SK-N-MC (cell line): ENCODE measurements at places on chromosomes 11 and 22.

DNA sequence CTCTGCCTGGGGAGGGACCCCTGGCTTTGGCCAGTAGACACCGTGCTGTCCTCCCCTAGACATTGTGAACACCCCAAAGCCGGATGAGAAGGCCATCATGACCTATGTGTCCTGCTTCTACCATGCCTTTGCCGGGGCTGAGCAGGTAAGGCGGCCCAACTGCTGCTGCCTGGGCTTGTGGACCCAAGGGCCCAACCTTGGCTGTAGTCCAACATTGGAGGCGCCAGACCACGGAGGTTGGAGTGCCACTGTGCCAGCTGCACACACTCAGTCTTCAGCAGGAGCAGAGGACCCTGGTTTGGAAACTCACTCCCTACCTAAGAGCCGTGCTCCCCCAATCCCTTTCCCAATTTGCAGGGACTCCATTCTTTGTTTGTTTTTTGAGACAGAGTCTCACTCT is 9.4 kb downstream of the ACTN3 start:
- no peak for DNase-seq

DNA sequence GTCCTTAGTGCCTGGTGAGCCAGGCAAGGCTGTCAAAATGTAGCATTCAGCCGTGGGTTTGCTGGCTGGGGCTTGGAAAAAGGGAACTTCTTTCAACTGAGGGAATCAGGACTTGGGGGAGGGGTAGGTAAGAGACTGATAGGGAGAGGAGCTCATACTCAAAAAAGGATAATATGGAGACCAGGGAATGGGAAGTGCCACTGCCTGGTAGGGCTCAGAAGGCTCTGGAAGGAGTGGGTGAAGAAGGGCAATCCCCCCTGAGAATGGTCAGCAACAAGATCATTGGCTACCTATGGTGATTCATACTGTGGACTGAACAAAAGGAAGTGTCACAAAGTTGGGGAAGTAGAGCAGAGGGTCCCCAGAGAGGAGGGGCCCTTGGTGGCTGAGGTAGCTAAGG is 1.9 kb downstream of the CNGA4 start:
- DNase-seq, result no peak

DNA sequence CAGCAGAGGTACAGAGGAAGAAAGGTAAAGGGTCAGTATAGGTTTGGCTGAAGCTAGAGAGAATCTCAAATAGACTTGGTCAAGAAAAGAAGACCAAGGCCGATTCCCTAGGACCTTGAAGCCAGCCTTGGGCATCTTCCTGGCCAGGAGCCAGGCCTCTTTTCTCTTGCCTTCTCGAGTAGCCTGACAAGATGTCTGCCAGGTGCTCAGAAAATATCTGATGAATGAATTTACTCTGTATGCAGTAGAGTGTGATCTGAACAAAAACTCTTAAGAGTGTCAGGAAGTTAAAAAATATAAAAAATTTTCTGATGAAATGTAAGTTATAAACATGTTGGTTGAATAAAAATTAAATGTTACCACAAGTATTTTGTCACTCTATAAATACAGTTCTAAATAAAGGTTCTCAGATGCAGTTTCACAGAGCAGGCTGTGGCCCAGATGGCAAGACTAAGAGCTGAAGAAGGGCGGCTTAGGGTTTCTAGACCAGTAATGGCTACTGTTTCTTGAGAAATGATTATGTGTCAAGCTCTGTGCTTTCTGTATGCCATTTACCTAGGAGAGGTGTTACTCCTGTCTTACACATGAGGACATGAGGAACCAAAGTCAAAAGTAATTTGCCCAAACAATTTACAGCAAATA is 98.1 kb downstream of the ATXN10 start:
- no peak for DNase-seq

DNA sequence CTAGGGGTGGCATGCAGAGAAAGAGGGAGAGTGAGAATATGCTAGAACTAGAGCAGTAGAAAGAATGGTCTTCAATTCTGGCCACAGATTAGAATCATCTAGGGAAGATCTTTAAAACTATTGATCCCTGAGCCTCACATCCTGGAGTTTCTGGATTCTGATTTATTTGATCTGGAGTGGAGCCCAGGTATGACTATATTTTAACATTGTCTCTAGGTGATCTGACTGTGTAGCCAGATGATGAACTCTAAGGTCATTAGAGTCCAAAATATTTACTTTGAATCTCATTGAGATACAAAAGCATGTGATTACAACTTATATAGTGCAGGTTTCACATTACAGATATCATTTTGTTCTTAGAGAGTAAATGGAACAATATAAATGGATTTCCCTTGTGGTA is 79.7 kb downstream of the FDX1 start:
- DNase-seq, result no peak

DNA sequence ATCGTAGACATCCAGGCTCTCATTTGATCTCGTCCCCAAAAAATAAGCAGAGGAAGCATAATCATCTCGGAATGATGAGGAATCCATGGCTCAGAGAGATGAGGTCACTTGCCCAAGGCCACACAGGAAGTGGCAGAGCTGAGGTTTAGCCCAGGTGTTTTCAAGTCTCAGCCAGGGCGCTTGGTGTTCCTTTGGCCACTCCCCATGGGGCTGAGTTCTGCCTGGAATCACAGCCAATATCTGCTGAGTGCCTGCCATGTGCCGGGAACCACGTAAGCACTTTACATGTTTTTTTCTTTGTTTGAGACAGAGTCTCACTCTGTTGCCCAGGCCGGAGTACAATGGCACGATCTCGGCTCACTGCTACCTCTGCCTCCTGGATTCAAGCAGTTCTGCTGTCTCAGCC is 29.5 kb upstream of the MYH9 start:
- no peak for DNase-seq

- DNase-seq, result no peak
These were observed 1.1 kb downstream of the TAF1D start for GRCh38 chr11:93740031-93740729.

GRCh38 chr11:80559942-80560341 is 1119.1 kb upstream of the TENM4 start:
- no peak for DNase-seq

DNA sequence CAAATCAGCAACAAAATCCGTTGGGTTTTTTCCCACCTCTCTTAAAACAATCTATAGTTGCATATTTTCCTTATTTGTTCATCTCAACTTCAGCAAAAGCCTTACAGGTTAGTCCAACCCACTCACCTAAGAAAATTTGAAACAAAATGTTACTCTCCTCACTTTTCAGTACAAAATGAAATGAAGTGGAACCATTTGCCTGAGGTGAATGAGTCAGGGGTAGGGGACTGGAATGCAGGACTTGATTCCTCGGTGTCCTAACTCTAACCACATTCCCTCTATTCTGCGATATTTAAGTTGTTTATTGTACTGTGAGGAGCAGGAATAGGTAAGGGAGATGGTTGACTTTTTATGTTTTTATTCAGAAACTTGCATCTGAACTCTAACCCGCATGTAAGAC is 16.4 kb downstream of the ATP5MG start:
- no peak for DNase-seq

DNA sequence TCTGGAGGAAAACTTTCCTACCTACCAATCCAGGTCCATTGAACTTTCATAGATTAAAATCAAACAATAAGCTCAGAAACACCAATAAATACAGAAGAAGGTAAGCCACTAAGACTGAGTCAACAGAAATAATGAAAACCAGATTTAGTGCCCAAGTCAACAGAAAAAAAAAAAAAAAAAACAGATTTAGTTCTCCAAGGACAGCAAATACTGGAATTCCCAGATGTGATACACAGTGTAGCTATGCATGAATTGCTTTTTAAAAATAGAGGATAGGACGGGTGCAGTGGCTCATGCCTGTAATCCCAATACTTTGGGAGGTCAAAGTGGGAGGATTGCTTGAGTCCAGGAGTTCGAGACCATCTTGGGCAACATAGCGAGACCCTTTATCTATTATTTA is 15.7 kb downstream of the DMC1 start:
- no peak for DNase-seq

DNA sequence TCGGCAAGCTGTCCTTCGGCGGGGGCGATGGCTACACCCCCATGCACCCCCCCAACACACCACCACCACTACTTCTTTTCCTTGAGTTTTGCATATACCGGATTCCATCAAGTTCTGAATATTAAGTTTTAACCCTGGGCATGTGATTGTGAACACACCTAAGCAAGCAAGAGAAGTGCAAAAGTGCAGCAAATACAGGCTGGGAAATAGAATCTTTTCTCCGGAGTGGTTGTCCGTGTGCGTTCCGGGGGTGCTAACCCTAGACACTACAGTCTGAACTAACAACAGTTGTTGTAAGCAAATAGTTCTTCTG is 574 bp downstream of the PRSS23 start:
- no peak for DNase-seq

GRCh38 chr22:44524806-44525205 is 26.8 kb upstream of the RTL6 start:
- no peak for DNase-seq

DNA sequence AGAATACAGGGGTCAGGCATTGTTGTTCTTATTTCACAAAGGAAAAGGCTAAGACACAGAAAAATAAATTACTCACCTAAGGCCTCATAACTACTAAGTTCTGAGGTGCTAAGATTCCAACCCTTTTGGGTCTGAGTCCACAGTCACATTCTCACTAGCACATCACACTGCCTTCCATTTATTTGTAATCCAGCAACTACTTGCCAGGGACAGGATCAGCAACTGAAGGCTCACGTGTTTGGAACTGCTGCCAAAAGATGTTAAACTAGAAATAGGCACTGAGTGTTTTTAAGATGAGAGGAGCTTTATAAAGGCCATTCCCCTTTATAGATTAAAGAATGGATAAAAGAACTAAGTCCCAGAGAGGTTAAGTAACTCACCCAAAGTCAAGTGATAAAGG is 58.0 kb downstream of the CADM1 start:
- DNase-seq, result no peak

- DNase-seq, result no peak
These were observed 160.7 kb downstream of the BUD13 start for GRCh38 chr11:116611998-116612620.

- no peak for DNase-seq
These were observed 1630.1 kb upstream of the TENM4 start for GRCh38 chr11:81070948-81071347.

DNA sequence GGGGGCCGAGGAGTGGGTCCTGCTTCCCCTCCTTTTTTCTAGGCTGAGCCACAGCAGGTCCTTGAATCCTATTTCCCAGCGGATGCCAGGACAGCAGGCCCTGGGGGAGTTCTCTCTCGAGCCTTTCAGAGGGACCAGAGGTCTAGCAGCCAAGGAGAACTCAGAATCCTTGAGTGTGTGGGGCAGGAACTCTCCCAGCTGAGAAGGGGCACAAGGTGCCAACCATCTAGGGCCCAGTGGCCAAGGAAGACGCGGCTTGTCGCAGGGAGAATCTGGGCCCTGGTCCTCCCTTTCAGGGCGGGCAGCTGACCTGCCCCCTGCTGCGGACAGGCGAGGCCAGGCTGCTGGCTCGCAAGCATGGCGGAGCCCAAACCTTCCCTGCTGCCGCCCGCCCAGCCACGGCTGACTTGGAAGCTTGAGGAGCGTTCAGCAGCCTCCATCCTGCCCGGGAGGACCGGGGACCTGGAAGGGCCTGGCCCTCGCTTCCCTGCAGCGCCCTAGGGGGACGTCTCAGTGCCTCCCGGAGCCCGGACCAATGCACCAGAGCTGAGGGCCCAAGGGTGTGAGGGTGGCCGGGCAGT is 972 bp upstream of the TSSC4 start:
- DNase-seq, result no peak

- no peak for DNase-seq
These were observed 29.8 kb upstream of the MSANTD2 start for GRCh38 chr11:124829986-124830385.

- DNase-seq, result no peak
These were observed 19.2 kb upstream of the CSF2RB start for GRCh38 chr22:36894266-36894665.

GRCh38 chr11:14907411-14908213 is 15.6 kb upstream of the CYP2R1 start:
- DNase-seq, result no peak

DNA sequence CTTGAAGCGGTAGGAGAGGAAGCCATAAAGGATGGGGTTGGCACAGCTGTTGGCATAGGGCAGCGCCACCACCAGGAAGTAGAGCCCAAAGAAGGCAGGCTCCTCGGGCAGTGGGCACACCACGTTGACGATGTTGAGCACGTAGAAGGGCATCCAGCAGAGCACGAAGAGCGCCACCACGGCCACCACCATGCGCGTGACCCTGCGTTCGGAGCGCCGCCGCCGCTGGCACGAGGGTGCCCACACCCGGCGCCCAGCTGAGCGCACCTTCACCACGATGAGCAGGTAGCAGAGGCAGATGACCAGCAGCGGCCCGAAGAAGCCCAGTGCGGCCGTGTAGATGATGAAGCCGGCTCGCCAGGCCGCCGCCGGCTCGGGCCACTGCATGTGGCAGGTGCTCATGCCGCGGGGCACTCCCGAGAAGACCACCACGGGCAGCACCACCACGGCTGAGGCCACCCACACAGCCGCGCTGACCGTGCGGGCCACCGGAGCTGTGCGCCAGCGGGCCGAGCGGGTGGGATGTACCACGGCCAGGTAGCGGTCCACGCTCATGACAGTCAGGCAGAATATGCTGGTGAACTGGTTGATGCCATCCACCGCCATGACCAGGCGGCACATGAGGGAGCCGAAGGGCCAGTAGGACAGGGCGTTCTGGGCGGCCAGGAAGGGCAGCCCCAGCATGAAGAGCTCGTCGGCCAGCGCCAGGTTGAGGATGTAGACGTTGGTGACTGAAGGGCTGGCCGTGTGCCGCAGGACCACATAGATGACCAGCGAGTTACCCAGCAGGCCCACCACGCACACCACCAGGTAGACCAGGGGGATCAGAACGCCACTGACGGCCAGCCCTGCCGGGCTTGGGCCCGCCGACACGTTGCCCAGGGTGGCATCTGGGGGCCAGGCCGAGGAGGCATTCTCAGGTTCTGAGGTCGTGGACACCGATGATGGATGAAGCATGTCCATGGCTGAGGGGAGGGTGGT is 5.1 kb downstream of the SSTR3 start:
- DNase-seq, result no peak

- DNase-seq, result no peak
These were observed 9.1 kb downstream of the LINC01488 start for GRCh38 chr11:69490516-69490915.

GRCh38 chr22:35900483-35901168 is 128.0 kb downstream of the RBFOX2 start:
- no peak for DNase-seq

DNA sequence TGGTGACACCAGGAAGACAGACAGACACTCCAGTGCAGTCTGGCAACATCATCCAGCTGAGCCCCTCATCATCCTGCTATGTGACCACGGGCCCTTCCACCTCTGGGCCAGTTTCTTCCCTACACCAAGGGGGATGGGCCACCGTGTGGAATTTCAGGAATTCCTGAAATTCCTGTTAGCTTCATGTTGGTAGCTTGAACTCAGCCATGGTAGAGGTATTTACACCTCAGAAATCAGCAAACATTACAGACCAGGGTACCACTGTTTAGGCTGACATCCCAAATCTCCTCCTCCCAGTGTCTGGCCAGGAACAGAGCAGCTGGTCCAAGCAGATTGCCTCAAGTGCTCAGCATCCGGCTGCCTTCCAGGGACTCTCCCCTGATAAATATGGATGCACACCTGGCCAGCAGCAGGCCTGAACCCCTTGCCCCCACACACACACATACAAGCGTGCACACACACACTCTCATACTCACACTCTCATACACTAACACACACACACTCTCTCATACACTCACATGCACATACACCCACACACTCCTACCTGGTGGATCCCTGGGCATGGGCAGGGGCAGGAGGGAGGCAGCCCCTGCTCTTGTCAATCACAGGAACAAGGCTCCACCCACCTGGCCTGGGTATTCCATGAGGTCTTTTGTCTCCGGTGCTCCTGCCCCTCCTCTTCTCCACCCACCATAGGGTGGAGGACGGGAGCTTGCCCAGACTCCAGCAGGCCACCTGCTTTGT is 85.2 kb downstream of the BUD13 start:
- DNase-seq, result no peak

- DNase-seq, result no peak
These were observed 199.0 kb downstream of the GRIK4 start for GRCh38 chr11:120710354-120711131.
